ENCODE measurements at places on chromosomes 11 and 22.
A peak's percentile ranks its signal among the peaks of the same experiment; 100 is the strongest.

DNA sequence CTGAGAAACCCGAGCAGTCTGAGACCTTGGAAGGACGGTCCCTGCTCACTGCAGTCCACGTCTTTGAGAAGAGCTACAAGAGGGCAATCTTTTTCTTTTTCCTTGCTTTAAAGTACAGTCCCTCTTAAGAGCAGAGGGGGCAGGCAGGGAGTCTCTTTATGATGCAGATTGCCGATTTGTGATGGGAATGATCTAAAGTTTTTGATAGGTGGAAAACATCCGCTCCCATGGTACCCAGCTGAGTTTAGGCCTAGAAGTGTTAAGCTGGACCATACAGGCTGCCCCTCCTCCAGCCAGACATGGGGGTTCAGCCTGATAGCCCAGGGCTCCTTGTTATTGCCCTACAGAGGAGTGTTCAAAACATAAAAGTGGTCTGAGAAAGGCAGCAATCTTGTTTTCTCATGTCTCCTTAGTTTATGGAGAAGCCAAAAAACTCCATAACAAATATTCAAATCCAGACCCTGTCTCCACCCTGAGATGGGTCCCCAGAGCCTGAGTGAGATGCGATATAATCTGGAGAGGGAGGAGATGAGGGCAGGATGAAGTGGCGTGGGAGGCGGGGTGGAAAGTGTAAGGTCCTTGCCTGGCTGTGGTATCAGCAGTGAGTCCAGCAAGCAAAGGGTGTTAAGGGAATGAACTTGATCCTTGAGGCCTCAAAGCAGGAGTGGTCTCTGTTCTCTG, 135.1 kb downstream of the FDX1 start:
- no peak for DNase-seq

DNA sequence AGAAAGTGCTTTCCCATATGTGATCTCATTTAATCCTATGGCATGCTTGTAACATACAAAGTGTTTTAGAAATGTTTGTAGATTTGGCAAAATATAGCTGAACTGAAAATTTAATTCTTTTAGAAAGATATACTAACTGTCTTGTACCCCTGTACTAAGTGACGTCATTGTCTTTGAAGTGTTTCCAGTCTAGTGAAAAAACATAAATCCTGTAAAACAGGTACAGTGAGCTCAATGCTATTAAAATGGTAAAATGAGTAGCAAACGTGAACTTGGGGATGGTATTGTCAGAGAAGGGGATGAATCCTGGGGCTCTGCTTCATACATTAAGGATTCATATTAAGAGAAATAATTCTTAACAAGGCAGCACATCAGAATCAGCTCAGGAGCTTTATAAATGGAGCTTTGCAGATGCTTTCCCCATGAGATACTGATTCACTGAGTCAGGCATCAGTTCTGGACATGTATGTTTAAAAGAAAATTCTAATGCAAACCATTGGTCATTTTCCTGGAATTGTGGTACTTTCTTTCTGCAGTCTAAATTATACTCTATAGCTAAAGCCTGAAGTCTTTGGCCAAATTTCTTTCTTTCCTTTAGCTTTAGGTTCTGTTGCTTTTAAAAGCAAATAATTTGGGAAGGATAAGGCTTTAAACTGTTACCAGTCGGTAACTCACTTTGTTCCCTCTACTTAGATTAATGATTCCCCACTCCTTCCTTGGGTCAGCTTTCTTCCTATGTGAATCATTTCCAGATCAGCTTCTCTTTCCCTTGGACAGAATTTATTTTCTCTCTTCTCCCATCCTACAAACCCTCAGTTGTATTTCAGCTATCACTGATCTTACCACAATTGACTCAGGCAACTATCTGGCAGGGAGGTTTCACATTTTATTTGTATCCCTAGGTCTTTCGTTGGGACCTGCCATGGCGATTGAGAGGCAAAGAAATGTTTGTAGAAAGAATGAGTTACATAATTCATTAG, 57.5 kb upstream of the DDI1 start:
- no peak for DNase-seq

DNA sequence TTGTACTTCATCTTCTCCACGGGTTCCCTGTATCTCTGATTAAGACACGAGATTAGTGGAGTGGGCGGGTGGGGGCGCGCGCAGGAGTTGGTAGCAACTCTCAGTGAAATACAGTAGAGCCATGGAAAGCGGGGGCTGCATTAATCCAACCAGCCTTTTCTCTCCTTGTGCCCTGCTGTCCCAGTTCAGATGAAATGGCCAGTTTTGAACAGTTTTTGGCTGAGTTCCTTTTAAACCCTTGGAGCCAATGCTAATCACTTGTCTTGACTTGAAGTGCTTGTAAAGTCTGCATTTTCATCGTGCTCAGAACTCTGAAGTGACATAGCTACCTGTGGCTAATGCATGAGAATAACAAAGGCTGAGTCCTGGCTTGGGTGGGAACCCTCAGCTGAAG, 734 bp upstream of the TMEM123 start:
- no peak for DNase-seq

- peak; percentile 49 for DNase-seq
Measured at GRCh38 chr11:109939166-109939810, 153.9 kb upstream of the ZC3H12C start.

DNA sequence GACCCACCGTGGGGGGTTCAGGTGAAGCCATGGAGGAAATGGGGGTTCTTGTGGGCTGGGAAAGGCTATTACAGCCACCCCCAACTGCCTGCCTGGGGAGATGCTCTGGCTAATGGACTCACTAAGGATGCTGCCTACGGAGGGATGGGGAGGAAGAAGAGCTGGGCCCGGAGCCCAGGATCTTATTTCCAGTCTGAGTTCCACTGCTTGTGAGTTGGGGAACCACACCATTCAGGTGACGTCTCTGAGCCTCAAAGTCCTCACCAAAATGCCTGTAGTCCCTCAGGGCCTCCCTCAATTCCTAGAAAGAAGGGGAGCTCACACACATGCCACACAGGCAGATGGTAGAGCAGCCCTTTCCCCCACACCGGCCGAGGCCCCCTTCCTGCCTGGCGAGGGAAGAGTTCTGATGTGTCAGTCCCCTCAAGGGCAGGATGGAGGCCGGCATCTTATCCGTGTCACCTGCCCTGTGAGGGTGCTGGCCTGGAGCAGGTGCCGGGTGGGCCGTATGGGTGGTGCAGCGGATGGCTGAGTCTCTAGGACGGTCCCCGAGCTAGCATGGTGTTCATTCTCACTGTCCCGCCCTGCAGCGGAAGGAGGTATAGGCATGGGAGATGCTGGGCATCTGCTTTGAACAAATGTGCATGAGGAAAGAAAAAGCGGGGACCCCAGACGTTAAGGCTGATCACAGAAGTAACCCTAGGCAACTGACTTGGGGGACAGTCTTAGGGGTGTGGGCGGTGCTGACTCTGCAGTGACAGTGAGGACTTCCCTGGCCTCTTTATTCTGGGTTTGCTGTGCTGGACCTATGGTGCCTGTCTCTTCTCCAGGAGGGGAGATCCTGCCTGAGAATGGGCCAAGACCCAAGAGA, 15.7 kb downstream of the MRGPRF start:
- DNase-seq = no peak

- DNase-seq = no peak
Measured at GRCh38 chr22:20624161-20624616, 116.8 kb downstream of the MED15 start.

GRCh38 chr11:35318977-35319925, 100.1 kb downstream of the SLC1A2 start:
- DNase-seq = no peak

DNA sequence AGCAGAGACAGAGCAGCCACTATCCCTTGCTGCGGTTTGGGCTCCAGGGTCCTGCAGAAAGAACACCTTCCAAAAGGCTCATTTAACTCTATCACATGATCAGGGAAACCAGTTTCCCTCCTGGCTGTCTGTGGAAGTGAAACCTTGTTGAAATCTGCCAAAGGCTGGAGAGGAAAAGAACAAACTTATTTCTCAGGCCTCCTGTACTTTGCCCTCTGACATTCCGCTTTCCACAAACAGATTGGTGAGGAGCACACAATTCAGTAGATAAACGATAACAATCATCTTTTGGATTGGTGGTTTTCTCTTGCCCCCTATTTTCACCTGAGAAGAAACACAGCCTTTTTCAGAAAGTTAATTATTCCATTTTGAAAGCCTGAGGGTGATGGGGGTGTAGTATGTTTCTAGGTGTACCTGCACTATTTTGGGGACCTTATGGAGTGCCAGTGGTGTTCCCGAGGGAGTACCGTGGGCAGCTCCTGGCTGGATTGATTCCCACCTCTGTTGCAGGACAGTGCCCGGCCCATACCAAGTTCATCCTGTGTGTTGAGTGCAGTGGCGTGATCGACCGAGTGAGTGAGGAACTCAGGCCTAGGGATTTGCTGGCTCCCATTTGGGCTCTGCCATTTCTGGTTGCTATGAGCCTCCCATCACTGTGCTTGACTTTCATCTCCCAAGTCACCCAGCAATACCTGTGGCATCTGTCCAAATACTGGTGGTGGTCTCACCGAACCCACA, 102.0 kb downstream of the TBC1D22A start:
- no peak for DNase-seq

DNA sequence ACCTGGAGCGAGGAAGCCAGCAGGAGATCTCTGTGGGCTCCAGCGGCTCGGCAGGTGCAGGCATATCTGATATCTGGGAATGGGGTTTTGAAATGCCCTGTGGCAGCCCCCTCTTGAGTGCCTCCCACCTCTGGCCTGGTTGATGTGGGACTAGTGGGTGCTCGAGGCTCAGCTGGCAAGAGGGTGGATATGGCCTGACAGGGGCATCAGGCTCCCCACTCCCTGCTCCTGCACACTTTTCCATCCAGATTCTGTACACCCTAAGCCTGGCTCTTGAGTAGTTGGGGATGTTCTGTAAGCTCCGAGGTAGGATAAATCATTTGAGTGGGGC, 75.0 kb downstream of the SCN3B start:
- no peak for DNase-seq

DNA sequence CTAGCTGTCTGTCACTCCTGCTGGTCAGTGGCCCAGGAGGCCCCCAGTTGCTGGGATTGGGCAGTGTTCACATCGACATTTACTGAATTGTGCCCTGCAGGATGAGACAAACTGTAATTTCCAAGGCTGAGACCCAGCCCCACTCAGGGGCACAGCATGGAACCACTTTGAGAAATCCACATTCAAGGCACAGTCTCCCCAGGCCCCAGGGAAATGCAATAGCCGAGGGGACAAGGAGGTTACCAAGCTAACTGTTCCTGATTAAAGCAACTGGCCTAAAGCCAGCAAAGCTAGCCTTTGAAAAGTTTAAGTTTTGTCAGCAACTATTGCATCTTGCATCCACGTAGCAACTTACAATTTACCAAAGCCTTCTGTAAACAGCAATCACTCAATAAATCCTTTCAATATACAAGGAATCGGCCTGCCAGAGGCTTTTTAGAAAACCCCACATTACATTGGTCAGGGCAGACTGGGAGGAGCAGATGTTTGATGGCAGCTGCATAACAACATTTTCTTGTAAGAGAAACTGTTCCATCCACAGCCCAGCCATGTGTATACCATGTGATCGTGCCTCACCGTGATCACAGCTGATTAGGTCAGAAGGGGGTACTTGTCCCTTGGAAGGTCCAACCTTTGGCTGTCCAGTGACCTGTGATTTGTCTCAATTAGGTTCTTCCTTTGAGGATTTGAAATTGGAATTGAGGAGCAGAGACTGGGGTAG, 103.9 kb downstream of the TENM4 start:
- DNase-seq = no peak

- DNase-seq = no peak
Measured at GRCh38 chr11:120186774-120187591, 23.8 kb upstream of the OAF start.

- no peak for DNase-seq
Measured at GRCh38 chr11:13963949-13964770, 1.6 kb downstream of the SPON1 start.

DNA sequence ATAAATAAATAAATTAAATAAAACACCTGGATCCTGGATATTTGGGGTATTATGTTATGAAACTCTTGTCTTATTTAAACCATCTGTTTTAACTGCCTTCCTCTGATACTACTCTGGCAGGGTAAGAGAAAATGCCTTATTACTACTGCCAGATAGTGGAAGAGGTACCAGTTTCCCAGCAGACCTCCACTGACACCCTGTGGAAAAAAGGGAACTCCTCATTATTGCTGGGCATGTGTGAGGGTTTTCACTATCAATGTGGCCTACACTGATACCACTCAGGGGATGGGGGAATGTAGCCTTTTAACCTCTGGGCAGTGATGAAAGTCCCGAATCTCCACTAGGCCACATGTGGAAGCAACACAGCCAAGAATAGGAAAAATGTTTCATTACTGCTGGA, 121.0 kb downstream of the LUZP2 start:
- DNase-seq = no peak

GRCh38 chr11:13344818-13345217, 67.2 kb downstream of the BMAL1 start:
- no peak for DNase-seq

DNA sequence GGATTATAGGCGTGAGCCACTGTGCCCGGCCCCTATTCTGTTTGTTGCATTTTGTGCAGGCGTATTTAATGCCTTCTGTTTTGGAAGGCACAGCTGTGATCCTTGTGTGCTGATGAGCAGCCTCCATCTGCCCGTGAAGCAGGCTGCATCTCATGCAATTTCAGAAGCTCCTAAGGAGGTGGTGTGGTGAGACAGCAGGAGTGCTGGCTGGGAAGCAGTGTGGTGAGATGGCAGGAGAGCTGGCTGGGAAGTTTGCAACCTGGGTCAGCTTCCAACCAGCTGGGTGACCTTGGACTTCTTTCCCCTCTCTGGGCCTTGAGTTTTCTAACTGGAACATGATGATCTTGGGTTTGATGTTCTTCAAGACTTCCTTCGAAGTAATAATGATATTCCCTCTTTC, 525.1 kb downstream of the TBC1D22A start:
- no peak for DNase-seq

GRCh38 chr22:37979782-37980181, 4.6 kb downstream of the SOX10 start:
- no peak for DNase-seq

DNA sequence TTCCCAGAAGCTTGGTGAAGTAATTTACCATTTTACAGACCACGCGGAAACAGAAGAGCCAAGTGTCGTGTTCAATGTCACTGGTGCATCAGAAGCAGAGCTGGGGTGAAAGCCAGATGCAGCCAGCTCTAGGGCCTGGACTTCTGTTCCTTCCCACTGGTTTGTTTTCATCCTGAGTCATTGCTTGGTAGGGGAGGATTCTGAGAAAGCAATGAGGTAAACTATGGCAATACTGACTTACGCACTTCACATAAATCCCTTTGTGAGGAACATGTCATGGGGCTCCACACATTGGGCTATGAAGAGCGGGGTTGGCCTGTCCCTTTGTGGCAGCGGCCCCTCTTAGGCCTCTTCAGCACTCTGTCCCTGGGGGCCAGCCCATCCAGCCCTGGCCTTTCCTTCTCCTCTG, 52.4 kb upstream of the RBFOX2 start:
- no peak for DNase-seq
